ENCODE measurements at places on chromosomes 1 and 21.

GRCh38 chr1:43184995-43185394, 12.9 kb downstream of the CFAP57 start:
- no peak for DNase-seq

GRCh38 chr1:186418503-186418902, 42.4 kb downstream of the PDC start:
- DNase-seq: no peak

DNA sequence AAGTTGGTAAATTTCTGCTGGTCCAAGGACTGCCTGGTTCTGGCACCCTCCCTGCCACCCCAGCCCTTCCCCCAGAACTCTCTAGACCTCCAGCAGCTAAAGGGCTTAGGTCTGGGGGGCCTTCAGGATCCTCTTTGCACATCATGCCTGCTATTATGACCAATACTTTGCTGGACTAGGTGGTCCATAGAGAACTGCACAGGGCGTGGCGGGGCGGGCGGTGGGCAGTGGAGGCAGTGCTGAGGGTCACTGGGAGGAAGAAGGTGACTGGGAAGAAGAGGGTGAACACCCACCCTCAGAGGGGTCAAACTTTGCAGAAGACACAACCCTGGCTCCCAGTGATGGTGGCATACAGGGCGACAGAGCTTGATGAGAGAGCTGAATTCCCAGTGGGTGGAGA, 18.2 kb downstream of the CDK18 start:
- DNase-seq: no peak

DNA sequence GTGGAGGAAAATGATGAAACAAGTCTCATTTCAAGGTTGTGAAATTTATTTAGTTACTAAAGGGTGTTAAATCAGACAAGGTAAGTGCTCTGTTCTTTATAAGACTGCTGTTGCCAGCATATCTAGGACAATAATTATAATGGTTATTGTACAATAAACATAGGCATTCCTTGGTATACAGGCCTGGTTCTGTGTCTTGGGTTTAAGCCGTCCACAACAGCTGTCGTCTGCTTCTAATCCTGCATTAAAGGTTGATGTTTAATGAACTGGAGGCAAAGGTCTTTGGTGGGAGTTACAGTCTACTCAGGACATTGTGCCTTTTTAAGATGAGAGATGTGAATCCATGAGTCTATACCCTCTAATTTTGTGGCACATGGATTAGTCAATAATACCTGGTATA, 23.4 kb upstream of the FMO4 start:
- DNase-seq: no peak

- DNase-seq: no peak
Measured at GRCh38 chr1:110114784-110115183, 2.5 kb downstream of the UBL4B start.

- DNase-seq: peak; percentile 23
Measured at GRCh38 chr1:239909898-239910297, 181.8 kb upstream of the FMN2 start.

GRCh38 chr1:93051961-93052360, 27.1 kb upstream of the MTF2 start:
- peak; percentile 10 for DNase-seq

Measured in tongue (tissue), 3 donors.